Activated gamma-delta T cell (primary cell): ENCODE measurements at places on chromosomes 1 and 21.

DNA sequence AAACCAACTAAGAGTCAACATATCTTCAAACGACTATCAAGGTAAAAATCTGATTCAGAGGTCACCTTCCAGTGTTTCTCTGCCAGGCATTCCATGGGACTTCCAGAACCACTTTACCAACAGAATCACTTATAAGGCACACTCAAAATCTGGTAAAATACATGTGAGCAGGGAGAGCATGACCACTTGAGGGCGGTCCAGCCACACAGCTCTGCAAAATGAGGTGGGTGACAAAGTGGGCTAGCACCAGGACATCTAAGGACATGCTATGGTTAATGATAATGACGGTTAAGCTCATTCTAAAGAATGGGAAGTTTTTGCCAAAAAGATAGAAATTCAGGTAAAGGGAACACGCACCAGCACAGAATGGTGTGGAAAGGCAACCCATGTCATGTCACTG is 24.5 kb upstream of the GLIS1 start:
- no peak for DNase-seq

DNA sequence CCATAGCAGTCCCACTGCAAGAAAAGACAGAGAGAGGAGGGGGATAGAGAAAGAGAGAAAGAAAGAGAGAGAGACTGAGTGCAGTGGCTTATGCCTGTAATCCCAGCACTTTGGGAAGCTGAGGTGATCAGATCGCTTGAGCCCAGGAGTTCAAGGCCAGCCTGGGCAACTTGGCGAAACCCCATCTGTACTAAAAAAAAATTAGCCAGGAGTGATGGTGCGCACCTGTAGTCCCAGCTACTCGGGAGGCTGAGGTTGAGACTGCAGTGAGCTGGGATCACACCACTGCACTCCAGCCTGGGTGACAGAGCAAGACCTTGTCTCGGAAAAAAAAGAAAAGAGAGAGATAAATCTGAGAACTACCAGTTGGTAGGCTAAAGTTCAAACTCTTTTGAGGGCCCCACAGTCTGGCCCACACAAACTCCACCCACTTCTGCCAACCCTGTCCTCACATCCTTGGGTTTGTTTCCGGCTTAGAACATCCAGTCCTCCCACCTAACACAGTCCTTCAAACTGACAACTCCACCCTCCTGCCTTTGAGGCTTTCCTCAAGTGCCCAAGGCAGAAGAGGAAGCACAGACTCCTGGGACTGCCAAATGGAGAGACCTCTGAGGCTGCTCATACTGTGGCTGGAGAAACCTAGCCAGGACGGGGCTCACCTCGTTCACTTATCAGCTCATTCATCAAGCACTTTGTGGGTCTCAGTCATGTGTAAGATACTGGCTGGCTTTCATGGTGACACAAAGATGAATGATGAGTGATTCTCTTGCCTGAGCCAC is 20.1 kb downstream of the TFAP2E start:
- DNase-seq: no peak

DNA sequence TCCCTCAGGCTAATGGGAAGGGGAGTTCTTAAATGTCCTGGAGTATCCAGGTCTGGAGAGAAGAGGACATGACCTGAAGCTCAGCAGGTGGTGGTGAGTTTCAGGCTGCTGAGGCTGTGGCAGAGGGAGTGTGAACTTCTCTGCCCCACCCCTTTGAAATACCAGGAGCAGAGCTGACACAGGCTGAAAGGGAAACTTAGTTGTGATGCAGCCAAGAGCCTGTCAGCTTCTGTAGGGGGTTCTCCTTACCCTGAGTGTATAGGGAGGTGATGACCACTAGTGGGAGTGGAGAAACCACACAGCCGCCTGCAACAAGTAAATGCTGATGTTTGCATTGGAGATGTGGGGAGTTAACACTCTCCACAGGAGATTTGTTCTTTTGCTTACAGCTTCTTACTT is 152.3 kb downstream of the FCRL5 start:
- DNase-seq: no peak

- no peak for DNase-seq
Measured at GRCh38 chr1:84973498-84974334, 23.2 kb downstream of the MCOLN2 start.

- no peak for DNase-seq
Measured at GRCh38 chr1:234969581-234970400, 158.8 kb downstream of the TOMM20 start.

GRCh38 chr1:156691191-156691590 is 14.0 kb upstream of the NES start:
- DNase-seq: no peak

DNA sequence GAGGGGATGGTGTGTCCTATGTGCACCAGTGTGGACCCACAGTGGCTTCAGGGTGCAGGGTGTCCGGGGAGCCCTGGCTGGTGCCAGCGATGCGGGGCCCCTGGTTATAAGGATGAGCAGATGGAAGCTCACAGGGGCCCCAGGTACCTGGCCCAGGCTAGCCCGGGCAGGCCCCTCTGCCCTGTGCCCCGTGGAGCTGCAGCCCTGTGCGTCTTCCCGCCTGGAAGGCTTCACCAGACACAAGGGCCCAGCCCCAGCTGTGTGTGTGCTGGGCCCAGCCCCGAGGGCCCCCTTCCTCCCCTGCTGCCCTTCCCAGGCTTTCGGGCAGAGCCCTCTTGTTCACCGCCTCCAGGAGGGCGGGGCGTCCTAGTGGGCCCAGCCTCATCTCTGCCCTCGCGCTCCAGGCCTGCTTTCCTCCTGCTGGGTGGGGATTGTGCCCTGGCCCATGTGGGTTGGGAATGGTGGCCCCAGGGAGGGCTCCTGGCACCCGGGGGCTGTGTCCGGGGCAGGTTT is 15.9 kb downstream of the PFKL start:
- no peak for DNase-seq

DNA sequence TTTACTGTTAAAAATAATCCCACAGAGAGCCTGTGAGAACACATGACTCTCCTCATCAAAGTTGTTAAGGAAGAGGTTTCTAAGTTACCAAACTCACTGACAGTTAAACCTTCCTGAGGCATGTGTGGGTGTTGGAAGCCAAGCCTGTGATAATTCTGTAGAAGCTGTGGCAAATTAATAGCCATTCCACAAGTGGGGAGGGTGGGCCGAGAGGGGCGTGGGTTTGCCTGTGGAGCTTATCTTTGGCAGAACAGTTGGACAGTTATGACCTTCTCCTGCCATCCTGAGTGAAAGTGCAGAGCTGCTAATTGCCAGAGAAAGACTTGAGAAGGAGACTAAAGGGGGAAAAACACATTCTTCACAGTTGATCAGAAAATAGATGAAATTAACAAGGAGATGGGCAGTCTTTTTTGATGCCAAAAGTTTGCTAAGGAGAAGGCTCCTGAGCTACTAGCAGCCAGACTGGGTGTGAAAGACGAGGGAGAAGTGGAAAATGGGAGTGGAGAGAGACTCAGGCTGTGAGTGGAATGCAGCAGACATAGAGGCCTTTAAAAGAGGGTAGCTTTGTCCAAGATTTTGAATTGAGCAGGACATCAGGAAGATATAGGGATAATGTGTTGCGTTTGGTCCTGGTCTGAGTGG is 1.6 kb upstream of the PLA2G2C start:
- no peak for DNase-seq

- no peak for DNase-seq
Measured at GRCh38 chr1:201423655-201424054, 2.1 kb upstream of the TNNI1 start.

- no peak for DNase-seq
Measured at GRCh38 chr21:34882719-34883131, 166.4 kb downstream of the RUNX1 start.

DNA sequence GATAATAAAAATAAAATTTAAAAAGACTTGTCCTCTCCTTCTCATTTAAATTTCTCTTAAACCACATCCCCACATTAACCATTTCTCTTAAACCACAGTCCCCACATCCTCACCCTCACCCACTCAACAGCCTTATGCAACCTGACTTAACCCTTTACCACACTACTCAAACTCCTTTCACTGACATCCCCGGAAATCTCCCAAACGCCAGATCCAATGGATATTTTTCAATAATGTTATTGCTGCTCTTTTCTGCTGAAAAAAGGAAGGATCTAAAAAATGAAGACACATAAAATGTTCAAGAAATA is 54.2 kb upstream of the EEIG2 start:
- DNase-seq: no peak

- DNase-seq: no peak
Measured at GRCh38 chr1:33219886-33220661, 36.2 kb upstream of the ZNF362 start.

- peak; percentile 73 for DNase-seq
Measured at GRCh38 chr21:32412162-32413014, at the start of gene EVA1C. EVA1C (plus strand) TSS chr21:32412706; CDS start chr21:32412854, 148 bp downstream.

DNA sequence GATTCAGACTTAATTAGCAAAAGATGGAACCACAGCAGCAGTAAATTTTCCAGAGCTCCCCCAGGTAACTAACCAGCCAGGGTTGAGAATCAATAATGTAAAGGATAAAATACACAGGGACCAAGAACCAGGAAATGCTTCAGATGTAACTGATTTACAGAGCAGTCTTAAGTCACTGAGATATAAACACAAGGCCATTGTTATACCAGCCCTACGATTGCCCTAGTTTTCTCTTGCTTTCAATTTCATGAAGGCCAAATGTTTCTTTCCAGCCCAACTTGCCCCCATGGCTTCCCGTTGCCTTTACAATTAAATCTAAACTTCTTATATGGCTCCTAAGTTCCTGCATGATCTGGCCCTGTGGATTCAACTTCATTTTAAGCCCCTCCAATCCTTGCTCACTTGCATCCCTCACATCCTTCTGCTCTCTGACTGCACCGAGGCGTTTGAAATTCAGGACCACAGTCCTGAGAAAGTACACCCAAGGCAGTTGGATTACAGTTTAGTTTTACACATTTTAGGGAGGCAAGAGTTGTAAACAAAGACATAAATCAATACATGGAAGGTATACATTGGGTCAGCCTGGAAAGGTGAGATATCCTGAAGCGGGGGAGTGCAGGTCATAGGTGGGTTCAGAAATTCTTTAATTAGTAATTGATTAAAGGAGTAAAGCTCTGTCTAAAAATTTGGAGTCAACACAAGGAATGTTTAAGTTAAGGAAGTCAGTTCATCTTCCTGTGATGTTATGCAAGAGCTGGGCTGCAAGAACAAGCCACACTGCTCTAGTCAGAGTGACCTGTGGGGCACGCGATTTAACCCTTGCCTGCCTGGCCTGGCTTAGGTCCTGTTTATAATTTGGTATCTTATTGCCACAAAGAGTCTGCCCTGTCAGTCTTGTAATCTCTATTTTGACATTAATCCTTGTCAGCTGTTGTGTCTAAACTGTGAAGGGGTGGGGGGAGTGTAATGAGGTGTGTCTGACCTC is 69.9 kb upstream of the COG2 start:
- DNase-seq: no peak

DNA sequence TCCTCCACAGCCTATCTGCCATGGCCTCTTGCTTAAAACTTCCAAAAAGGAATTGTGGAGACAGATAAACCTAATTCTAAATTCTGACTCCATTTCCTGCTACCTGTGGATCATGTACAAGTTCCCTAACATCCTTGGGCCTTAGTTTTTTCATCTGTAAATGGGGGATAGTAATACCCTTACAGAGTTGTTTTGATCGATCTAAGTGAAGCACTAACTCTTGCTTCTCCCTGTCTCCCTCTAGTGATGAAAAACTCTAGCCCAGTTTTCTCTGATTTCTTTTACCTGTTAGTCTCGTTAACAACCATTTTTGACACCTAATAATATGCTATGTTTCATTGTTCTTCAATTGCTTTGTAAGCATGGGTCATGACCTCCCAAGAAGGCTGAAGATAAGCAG is 65.9 kb downstream of the TM2D1 start:
- DNase-seq: no peak

- DNase-seq: no peak
Measured at GRCh38 chr21:37547615-37548200, 181.1 kb downstream of the DYRK1A start.

DNA sequence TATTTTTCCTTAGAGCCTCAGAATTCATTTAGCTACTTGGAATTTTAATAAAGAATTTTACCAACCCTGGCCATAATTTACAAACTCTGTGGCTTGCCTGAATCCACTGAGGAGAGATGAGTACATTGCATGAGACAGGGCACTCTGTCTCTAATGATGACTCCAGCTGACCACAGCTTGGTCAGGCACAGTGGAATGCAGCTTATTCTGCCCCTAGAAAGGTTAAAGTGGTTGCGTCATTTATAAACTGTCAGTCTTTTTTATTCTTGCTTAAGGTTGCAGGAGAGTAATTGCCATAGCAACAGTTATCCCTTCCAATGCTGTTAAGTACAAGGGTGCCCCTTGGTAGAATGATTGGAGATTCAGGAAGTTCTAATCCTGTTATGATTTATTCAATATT is 28.3 kb downstream of the PDE4B start:
- DNase-seq: no peak

DNA sequence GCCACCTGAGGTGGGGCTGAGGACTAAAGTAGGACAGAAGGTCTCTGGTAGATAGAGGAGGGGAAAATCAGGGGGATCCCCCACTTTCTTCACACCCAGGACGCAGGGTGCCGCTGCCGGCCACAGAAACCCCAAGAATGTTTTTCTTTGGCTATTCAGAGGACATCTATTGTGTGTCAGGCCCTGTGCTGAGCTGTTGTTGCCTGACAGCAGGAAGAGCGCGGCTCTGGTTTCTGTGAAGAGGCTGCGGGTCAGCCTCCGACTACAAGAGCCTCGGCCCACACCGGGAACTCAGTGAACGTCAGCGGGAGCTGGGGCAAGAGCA is 407 bp upstream of the PIGV start:
- peak; percentile 58 for DNase-seq

DNA sequence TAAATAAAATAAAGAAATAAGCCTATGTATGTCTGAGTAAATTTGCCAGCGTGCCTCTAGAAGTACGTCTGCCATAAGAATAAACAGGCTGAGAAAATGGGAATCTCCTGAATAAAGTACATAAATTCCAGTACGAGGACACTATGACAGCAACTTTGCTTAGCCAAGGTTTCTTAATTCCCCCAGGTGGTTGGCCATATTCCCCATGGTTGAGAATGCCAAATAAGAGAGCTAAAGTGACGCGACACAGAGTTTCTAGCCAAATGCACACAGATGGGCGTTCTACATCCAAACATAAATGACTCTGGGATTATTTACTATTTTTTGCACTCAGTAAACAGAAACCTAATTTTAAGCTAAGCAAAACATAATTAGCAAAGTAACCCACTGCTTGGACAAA is 19.5 kb downstream of the KCNH1 start:
- no peak for DNase-seq

- no peak for DNase-seq
Measured at GRCh38 chr1:217734973-217735372, 103.8 kb downstream of the SPATA17 start.

GRCh38 chr1:50112193-50112592 is 3.5 kb downstream of the ELAVL4 start:
- DNase-seq: no peak

- no peak for DNase-seq
Measured at GRCh38 chr1:54255026-54255702, 55.2 kb downstream of the MRPL37 start.

GRCh38 chr1:207789792-207790787 is 38.2 kb downstream of the CD46 start:
- DNase-seq: no peak

GRCh38 chr1:153565529-153566374 is at the start of gene S100A2:
S100A2 (minus strand) TSS chr1:153565844; CDS start chr1:153563877, 1,967 bp downstream.
- DNase-seq: no peak

GRCh38 chr1:152909206-152909605 is 860 bp downstream of the IVL start:
- DNase-seq: no peak
